Ascending aorta (tissue), 2 donors: ENCODE measurements at places on chromosomes 12 and 14. TPM values are rescaled to one million over a fixed set of nuclear protein-coding genes. Genes with fewer than 3 reads are reported as not detected.

Gene DAO
- not detected for total RNA-seq

Gene RASAL1
- total RNA-seq: 0.64 TPM

DNA sequence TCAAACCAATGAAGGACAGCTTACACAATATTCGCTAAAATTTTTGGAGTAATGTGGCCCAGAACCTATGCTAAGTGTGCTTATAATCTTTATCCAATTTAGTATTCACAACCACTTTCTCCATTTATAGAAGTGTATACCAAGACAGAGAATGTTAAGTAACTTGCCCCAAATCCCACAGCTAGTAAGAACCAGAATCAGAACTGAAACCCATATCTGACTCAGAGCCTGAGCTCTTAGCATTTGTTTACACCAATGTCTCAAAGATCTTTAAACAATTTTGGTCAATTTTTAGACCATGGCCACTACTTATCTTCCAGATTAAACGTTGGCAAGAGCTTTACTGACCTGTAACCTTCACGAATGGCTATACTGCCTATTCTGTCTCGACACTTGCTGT lies 53.0 kb downstream of the PAPLN start:
- no peak for DNase-seq

Gene ITGA5
- 973 TPM for total RNA-seq

GRCh38 chr12:14560904-14561574 lies 6.6 kb downstream of the PLBD1 start:
- no peak for DNase-seq

- no peak for DNase-seq
Observed at GRCh38 chr12:107931761-107932160, 157.3 kb downstream of the ASCL4 start.

- DNase-seq: no peak
Observed at GRCh38 chr14:45641541-45641940, 388.5 kb upstream of the MIS18BP1 start.

Gene MARCHF9
- total RNA-seq: 8.4 TPM

DNA sequence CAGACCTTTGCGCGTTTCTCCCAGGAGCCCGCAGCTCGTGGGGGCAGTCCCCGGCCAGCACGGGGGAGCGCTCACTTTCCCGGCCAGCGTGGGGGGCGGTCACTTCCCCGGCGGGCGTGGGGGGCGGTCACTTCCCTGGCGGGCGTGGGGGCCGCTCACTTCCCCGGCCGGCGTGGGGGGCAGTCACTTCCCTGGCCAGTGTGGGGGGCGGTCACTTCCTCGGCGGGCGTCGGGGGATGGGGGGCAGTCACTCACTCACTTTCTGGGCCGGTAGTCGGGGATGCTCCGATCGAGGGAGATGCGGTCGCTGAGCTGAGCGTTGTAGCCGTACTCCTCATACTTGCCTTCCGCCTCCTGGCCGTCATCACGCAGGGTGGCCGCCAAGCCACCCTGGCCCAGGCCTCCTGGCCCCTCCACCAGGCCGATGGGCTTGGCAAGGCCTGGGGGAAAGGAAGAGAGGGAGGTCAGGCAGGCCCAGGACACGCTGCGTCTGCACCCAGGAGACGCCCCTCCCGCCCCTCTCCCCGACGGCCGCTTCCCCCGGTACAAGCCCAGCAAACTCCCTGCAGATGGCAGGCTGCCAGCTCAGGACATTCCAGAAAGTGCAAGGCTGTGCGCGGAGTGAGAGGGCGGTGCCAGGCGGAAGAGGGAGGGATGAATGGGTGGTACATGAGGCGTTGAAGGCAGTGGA lies 43.3 kb downstream of the GALNT9 start:
- peak; percentile 80 for DNase-seq

DNA sequence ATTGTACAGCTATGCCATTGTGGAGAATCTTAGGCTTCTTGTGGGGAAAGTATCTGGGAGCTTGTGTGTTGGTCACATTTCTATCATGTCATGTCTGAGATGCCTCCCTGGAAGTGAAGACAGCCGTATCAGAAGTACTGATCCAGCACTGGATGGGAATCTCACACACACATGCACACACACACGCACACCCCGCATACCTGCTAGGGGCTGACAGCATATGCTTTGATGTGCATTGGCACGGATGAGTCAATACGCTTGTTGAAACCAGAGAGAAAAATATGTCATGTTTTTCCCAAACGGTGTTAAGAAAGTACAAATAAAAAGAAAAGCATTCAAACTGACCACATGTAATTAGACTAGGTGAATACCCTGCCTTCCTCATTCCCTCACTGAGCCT lies 260.8 kb downstream of the KTN1 start:
- DNase-seq: no peak

Gene RNF31
- total RNA-seq: 182 TPM

Gene PRKD1
- 34.6 TPM for total RNA-seq

DNA sequence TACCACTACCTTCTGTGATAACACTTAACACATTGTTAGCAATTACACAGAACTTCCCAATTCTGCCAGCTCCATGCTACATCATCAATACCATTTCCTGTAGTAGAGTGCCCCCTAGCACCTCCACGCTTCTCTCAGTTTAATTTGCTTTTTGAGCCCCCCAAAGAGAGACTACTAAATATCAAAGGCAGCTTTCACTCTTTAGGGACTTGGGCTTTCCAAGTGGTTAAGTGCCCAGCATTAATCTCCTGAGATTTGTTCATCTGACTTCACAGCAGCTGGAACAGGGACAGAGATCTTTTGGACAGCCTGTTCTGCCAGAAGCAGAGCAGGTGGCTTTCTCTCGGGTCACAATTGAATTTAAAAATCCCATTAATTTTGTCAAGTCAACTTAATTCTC lies 954.9 kb downstream of the DIO2 start:
- no peak for DNase-seq

Gene CCDC175
- not detected for total RNA-seq

Gene SVOP
- total RNA-seq: not detected

Gene DNAJC22
- not detected for total RNA-seq

Gene RERGL
- total RNA-seq: 26.7 TPM

DNA sequence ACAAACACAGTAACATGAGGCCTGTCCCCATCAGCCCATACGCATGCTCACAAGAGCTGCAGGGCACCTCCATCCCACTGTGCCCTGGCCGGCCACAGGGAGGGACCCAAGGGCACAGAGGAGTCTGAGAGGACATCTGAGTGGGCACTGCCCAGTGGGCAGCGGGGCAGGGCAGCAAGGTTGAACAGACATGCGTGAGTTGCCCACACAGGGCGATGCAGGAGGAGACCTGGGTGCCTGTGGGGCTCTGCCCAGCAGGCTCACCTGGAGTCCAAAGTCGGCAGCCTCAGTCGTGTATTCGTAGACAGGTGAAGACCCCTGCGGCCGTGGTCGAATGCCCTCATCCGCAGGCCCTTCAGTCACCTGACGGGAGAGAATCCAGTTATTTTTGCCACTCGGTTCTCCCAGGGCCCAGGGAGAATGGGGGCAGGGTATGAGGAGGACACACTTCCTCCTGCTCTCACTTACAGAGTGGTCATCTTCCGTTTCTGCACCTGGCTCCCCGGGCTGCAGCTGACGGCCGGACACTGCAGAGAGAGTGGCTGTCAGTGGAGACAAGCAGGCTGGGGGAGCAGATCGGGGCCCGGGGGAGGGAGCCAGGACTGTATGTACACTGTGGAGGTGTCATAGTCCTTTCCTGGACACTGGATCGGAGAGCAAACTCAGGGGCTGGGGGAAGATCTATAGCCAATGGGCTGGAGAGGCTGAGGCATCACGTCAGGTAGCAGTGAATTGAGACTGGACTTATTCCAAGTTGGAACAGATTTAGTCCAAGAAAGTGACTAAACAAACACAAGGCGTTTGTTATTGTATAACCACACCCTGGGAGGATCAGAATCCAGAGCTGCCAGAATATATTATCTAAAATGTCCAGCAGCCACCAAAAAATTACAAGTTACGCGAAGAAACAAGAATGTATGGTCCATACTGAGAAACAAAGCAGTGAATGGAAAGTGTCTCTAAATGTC lies 20.7 kb downstream of the AHNAK2 start:
- DNase-seq: no peak

GRCh38 chr12:52193991-52194390 lies 2.2 kb upstream of the KRT80 start:
- no peak for DNase-seq

Gene E2F7
- total RNA-seq: not detected

- no peak for DNase-seq
Observed at GRCh38 chr12:98896938-98897337, 251.8 kb downstream of the APAF1 start.

- DNase-seq: no peak
Observed at GRCh38 chr14:93044556-93044955, 71.2 kb downstream of the ITPK1 start.

DNA sequence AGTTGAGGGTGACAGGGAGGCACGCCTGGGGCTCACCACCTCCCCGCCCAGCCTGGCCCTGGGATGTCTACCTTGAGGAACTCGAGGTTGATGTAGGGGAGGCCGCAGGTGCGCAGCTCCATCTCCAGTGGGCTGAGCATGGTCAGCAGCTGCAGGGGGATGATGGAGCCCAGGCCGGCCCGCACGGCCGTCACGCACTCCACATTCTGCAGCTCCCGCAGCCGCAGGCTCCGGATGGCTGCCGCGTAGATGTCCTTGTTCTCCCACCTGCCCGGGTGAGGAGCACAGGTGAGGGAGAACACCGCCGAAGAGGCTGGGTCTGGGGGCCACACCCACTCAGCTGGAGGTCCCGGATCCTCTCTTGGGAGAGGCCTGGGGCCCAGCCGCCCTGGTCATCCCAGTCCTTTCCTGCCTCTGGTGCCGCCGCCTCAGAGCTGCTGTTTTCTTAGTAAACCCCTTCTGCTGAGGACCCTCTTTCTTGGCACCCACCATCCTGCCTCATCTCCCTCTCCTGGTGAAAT lies 38.2 kb downstream of the TRAFD1 start:
- DNase-seq: no peak

GRCh38 chr14:65471038-65471878 lies 58.7 kb downstream of the FUT8 start:
- DNase-seq: no peak

DNA sequence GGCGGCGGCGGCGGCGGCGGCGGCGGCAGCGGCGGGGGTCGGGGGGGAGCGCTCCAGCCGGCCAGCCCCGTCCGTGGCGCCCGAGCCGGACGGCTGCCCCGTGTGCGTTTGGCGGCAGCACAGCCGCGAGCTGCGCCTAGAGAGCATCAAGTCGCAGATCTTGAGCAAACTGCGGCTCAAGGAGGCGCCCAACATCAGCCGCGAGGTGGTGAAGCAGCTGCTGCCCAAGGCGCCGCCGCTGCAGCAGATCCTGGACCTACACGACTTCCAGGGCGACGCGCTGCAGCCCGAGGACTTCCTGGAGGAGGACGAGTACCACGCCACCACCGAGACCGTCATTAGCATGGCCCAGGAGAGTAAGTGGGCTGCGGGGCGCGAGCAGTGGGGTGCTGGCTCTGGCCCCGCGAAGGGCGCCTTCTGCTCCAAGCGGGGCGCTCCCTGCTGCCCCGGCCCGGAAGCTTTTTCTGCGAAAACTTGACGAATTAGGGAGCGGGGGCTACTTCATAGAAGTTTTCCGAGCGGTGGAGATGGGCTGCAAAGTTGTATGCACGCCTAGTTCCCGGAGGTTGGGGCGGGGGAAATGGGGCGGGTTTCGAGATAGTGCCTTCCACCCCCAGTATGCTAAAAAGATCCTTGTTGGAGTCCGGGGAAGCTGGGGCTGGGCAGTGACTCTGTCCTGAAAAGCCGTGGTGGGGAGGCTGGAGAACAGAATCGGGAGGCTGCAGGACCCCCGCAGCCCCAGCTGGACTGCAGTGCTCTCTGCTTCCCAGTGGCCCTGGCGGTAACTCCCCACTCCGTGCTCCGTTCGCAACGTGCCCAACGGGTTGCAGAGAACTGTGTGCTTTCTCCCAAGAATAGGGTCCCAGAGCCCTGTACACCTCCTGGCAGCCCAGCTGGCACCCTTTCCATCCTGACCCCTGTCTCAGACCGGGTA lies 751 bp downstream of the GDF11 start:
- DNase-seq: peak; percentile 75

Gene CLEC4D
- total RNA-seq: not detected

DNA sequence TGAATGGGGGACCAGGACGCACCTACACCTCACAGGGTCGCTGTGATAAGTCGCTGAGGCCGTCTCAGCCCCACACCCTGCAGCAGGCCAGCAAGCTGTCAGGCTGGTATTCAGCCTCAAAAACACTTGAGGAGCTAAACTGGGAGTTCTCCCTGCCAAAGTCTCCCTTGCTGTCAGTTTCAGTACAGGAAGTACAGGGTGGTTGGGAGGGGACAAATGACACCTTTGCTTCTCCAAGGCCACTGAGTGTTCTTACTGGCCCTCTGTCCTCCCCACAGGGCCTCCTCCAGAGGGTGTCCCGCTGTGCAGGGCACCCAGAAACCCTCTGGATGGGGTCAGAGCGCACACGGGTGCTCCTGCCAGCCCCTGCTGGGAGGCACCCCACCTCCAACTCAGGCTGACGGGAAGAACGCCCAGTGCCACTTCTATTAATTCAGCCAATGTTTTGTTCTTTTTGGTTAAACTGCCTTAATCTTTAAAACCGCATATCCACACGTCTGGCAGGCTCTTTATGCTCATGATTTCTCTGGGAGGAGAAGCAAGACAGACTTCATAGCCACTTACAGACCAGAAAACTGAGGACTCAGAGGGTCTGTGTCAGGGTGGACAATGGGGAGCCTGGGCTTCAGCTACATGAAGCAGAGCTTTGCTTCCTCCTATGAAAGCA lies 75.9 kb downstream of the ITPK1 start:
- no peak for DNase-seq

Gene PNN
- 19.3 TPM for total RNA-seq

- no peak for DNase-seq
Observed at GRCh38 chr14:35044939-35045797, 904 bp upstream of the FAM177A1 start.

- no peak for DNase-seq
Observed at GRCh38 chr12:103012884-103013283, 55.4 kb downstream of the ASCL1 start.

- no peak for DNase-seq
Observed at GRCh38 chr12:118050972-118051910, 9.7 kb downstream of the WSB2 start.

DNA sequence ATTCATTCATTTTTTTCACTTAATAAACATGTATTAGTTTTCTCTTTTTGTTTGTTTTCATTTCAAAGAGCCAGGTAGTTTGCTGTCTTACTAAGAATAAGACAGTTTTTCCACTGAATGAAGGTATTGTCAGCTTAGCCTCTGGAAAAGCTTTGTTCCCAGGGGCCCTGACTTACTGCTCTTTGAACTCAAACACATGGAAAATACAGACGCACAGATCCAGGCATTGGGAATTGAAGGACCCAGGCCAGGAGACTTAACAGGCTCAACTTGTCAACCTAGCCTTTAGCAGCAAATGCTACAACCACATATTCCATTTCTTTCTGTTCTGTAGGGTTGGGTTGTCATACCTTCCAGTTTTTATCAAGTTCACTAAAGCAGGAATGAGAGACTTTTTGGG lies 38.5 kb upstream of the SLCO1C1 start:
- no peak for DNase-seq
